ENCODE measurements at places on chromosomes 5 and 9.
A peak's percentile ranks its signal among the peaks of the same experiment; 100 is the strongest.

DNA sequence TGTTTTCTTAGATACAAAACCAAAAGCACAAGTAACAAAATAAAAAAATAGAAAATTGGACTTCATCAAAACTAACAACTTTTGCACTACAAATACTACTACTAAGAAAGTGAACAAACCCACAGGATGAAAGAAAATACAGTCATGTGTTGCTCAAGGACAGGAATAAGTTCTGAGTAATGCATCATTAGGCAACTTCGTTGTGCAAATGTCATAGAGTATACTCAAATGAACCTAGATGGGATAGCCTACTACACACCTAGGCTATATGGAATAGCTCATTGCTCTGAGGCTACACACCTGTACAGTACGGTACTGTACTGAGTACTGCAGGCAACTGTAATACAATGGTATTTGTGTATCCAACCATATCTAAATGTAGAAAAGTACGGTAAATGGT, 88.3 kb downstream of the RAPGEF1 start:
- DNase-seq: no peak

GRCh38 chr9:98045234-98046179, 11.0 kb upstream of the NANS start:
- DNase-seq: peak; percentile 8

GRCh38 chr5:74632947-74633356, 7.6 kb downstream of the ENC1 start:
- DNase-seq: no peak

DNA sequence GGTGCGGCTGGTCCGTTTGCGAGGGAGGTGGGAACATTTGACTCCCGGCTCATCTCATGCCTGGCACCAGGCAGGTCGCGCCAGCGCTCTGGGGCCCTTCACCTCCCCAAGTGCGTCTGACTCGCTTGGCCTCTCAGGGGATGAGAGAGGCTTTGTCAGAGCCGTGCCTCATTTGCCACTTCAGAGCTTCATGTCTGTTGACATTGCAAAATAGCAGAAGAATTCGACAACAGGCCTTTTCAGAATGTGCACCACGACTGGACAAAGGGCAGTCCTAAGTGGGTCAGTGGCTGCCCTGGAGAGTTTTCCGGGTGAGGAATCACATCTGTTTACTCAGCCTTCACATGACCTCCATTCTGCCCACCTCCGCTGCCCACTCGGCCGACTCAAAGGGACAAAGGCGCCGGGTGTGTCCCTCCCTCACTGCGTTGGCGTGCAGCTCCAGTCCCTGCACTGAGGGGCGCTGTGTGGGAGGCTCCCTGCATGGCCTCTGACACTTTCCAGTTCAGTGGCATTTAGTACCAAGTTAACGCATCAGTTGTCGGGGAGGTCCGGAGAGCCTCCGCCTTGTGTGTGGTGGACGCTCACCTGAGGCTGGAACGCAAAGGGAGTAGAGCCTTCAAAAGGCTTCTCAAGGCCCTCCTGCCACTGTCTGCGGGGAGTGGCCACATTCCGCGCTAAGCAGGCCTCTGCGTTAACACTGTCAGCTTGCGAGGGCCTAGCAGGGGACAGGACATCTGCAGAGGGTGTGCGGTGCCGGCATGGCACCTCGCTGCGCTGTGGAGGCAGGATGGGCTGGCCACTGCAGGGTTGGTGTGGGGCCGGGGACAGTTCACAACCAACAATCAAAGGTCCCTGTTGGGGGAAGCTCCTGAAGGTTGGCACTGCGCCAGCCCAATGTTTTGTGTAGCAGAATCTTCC, 171.5 kb downstream of the NXNL2 start:
- DNase-seq: no peak

- no peak for DNase-seq
Measured at GRCh38 chr9:105832096-105832710, 137.9 kb downstream of the TMEM38B start.

GRCh38 chr9:93859431-93860215, 95.5 kb downstream of the BARX1 start:
- no peak for DNase-seq

DNA sequence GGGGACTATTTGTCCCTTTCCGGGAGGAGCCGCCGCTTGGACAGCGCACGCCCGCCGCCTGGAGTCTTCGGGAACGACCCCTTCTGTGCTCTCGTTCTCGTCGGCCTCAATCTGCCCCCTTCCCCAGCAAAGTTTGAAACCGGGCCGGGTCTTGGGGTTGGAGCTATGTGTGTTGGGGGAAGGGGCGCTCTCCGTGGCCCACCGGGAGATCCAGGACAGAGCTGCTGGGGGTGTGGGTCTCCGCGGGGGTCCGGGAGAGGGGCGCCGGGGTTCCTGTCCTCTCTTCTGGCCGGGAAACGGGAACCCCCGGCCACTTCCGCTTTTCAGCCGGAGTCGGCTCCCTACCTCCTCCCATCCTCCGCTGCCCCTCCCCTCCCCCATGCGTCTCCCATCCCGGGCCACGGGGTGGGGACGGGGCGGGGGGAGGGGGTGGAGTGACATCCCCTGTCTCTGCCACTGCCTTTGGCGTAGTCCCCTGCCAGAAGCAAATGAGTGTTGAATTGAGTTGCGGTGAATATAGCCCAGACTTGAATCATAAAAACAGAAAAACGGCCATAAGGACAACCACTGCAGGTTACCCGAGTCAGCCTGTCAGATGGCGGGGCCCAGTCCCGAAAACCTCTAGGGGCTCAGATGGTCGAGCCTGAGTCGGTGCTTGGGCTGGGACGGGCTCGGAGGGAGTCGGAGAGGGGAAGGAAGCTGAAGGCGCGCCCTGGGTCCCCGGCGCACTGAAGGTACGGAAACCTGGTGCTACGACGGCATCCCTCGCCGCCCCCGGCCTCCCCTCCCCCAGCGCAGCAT, 1.1 kb downstream of the CPLX2 start:
- DNase-seq: no peak

- DNase-seq: no peak
Measured at GRCh38 chr5:180034564-180034963, 37.0 kb downstream of the RNF130 start.

DNA sequence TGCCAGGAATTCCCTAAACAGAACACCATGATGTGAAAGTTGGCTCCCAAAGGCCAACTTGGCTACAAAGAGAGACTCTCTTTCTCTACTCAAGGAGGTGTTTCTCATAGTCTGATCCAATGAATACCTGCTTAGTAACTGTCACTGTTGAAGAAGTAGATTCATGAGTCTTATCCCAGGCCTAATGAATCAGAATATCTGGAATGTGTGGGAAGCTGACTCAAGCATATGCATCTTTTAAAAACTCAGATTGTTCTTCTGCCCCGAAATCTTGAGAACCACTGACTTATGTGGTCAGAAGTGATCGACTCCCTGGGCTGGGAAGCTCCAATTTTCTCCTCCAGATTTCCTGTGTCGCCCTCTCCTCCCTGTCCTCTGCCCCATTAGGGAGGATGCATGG, 345.6 kb downstream of the PLK2 start:
- DNase-seq: no peak

DNA sequence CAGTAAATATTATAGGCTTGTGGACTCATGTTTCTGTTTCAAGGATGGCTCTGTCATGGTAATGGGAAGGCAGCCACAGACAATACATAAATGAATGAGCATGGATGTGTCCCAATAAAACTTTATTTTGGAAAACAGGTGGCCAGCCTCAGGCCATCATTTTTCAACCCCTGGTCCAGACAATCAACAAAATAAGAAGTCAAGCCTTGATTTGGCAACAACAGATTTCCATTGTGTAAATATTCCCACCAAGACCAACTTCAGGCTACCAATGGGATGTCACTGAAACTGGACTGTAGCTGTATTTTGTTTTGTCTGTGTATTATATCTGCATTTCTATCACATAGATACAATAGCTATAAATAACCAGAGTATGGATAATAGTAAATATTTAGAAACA, 20.7 kb upstream of the RLN1 start:
- DNase-seq: no peak

- no peak for DNase-seq
Measured at GRCh38 chr9:73738741-73739530, 587.3 kb downstream of the ANXA1 start.

DNA sequence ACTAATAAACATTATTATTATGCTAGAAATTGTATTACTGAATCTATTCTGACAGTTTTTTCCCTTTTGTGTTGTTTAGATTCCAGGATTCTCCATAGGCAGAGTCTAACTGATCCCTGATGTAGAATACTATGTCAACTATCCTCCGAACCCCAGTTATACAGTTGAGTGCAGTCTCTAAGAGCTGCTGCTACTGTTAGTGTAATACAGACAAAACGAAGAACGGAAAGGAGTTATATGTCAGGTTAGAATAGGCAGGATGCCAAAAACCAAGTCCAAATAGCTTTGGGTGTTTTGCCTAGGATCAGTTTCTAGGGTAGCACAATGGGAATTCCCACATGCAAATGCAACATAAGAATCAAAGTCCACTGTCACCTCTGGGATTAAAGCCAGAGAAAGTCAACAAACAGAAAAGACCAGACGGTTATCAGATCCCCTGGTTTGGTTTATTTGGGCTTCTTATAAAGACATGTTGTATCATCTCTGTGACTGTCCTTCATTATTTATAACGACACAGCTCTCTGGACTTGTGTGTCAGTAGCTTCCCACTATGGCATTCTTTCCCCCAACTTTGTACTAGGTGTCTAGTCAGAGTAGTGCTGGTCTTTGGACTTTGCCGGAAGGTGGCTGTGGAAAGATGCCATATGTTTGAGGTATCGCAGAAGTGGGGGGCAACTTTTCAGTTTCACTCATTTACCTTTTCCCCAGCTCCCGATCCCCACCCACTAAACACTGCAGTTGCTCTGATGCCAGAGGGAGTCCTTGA, 14.9 kb upstream of the TMEM38B start:
- DNase-seq: no peak

- no peak for DNase-seq
Measured at GRCh38 chr9:16915126-16915831, 44.8 kb upstream of the BNC2 start.

DNA sequence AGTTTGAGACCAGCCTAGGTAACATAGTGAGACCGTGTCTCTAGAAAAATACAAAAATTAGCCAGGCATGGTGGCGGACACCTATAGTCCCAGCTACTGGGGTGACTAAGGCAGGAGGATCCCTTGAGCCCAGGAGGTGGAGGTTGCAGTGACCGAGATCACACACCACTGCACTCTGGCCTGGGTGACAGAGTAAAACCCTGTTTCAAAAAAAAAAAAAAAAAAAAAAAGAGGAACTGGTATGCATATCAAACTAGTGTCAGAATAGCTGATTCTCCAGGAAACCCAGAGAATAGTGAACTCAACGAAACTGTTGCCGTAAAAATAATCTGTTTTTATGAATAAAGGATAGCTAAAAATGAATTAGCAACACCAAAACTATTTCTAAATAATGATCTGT, 126.6 kb upstream of the BASP1 start:
- no peak for DNase-seq

GRCh38 chr5:82107267-82107666, 135.4 kb downstream of the ATG10 start:
- DNase-seq: no peak

DNA sequence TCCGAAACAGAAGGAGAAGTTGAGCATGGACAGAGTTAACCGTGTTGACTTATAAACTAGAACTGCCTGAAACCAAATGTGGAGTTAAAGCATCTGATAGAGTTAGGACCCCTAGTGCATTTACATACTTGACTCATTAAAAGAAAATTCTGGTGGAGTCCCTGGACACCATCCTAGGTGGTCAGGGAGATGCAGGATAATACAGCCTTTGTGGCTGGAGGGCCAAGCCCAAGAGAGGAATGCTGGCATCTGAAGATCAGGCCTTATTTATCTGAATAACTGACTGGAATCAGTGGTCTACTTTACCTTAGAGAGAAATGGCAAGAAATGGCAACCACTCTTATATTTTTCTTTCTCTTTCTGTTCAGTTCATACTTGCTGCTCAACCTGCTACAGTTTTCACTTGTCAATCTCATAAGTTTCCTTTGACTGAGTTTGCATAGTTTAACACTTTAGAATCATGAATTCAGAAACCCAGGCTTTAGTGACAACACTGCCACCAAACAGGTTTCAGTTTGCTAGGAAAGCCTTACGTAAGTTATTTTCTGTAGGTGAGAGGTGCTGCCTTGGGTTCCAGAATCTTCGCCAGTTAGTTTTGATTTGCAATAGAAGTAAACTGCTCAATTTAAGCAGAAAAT, 10.2 kb downstream of the CMYA5 start:
- no peak for DNase-seq

All from stimulated activated CD8-positive, alpha-beta memory T cell treated with anti-CD3 and anti-CD28 coated beads, Interleukin-12 subunit alpha, Interleukin-12 subunit beta, amount 100 ng/mL, for 1 hour (primary cell).